IPS-NIHi11 (cell line): ENCODE measurements at places on chromosomes 2 and 18.

GRCh38 chr2:145736871-145737270, 1217.0 kb upstream of the ZEB2 start:
- DNase-seq = no peak

- no peak for DNase-seq
Observed at GRCh38 chr2:27489118-27489497, 435 bp downstream of the IFT172 start.

DNA sequence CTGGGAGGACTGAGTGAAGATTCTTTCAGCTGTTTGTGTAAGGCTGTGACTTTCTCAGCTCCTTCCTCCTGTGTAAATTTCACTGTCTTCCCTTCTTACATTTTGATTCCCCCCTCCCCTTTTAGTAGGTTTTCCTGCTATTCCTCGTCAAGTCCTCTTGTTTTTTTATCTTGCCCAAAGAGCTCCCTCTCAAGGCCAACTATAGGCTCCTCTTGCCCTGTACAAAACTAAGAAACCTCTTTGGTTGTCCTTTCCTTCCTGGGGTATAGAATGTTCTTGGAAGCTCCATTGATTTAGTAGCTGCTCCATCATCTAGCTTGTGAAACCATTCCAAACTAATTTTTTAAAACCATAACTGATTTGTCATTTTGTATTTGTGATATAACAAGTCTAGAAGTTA, 7.3 kb downstream of the CCDC121 start:
- DNase-seq = peak; percentile 17

DNA sequence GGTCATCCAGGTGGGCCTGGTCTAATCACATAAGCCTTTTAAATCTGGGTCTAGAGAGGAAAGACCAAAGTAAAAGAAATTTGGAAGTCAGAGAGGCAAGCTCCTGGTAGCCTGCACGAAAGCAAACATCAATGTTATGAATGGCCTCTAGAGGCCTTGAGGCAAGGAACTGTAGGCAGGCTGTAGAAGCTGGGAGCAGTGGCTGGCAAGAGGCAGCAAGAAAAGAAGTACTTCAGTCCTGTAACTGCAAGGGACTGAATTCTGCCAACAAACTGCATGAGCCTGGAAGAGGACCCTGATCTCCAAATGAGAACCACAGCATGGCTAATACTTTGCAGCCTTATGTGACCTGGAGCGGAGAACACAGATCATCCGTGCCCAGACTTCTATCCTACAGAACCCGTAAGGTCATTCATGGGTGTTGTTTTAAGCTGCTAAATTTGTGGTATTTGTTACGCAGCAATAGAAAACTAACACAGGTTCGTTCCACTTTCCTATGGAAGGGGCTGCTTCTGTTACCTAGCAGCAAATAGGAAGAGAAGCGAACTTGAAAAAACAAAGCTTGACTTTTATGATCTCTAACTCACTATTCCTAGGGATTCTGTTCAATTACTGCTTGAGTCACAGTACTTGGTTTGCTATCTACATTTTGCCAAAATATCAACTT, 1.2 kb downstream of the IMMT start:
- no peak for DNase-seq

- no peak for DNase-seq
Observed at GRCh38 chr2:42216694-42217093, 47.5 kb downstream of the EML4 start.

DNA sequence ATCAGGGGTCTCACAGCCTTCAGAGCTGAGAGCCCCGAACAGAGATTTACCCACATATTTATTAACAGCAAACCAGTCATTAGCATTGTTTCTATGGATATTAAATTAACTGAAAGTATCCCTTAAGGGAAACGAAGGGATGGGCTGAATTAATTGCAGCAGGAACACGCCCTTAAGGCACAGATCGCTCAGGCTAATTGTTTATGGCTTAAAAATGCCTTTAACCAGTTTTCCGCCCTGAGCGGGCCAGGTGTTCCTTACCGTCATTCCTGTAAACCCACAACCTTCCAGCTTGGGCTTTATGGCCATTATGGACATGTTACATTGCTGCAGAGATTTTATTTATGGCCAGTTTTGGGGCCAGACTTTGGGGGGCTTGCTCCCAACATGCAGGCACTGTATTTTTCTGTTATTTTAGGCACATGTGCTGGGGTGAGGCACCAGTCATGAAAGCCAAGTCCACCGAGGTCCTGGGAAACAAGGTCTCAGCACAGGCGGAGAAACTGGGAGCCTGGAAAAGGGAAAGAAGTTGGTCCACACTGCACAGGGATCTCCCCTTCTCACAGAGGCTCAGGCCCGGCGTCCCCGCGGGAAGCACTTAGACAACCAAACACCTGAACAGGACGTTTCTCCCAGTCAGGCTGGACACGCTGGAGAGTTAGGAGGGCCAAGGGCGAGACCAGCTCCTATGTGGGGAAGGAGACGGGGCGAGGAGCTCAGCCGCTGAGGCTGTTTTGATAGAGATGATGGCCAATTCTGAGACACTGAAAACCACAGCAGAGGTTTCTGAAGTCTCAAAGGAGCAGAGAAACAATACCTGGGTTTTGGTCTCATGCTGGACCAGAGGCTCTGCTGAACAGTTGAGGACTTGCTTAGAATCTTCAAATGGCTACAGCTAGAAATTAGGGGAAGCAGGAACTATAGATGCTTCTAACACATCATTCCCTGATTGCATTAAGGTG, 86.7 kb downstream of the TMEM18 start:
- DNase-seq = no peak

DNA sequence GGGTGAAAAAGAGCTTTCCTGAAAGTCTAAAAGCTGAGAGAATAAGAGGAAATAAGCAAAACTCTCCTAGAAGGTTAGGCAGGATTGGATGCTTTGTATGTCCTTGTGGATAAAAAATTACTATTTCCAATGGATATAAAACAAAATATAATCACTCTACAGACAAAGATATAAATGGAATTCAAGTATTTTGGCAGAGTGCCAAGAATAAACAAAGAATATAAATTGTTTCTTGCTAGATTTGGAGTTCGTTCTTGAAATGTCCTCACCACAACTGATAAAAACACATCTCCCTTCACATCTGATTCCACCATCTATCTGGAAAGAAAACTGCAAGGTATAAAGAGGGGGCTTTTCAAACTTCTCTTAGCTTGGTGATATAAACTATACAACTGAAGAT, 13.3 kb downstream of the SULT1C3 start:
- no peak for DNase-seq

DNA sequence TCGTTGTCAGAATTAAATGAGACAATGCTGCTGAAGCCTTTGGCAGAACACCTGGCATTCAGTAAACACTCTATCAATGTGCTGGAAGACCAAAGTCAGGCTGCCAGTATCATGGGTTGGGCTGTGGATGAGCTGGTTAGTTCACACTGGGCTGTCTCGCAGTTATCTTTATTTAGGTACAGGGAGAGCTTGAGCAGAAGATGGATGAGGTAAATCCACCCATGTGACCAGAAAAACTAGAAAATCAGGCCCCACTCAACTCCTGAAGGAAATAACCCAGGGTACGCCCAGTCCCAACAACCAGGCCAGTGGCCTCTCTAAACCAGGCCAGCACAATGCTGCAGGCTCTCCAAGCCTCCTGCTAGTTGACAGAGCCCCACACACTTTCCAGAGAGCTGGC, 330.3 kb downstream of the TNS1 start:
- no peak for DNase-seq

DNA sequence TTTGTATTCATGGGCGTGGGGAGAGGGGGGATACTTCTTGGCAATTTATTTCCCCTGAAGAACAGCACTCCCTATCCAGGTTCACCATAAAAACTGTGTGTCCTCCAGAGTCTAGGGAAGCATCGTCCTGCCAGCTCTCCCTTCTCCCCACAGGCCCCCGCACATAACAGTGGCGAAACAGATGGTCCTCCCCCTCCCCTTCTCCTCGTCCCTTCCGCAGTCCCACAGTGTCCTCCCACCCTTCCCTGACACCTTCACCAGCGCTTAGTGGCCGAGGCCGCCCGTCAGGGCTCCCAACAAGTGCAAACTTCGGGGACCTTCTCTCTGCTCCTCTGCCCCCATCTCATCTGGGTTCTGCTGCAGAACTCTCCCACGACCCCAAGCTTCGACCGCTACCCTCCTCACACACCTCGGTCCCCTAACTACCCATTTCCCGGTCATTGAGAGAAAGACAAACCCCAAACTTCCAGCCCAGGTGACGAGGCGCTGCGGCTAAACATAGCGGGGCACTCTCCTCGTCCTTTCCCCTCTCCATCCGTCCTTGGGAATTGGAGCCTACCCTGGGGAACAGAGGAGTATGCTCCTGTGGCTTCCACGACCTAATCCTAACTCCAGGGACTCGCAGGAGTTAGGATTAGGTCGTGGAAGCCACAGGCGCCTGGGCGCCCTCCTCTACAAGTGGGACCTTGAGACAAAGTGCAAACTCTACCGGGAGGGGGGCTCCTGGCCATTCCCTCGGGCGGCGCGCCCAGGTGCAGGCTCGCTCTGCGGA, 971 bp downstream of the ZNF385B start:
- DNase-seq = peak; percentile 26

DNA sequence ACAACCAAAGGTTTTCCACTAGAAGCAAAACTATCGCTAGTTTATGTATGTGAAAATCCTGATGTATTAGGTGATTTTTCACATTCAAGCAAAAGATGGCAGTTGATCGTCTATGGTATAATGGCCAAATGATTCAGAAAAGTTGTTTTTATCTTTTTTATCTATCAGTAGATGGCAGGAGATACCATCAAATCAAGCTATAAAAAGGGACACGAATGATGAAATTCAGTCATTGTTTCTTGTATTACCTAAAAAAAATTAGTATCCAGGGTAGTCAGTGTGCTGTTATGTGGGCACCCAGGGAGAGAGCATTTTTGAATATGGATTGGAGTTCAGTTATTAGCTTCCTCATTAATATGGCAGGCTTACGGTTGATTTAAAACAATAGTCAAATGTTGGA, 22.9 kb upstream of the CAVIN2 start:
- DNase-seq = no peak

GRCh38 chr2:20615466-20616241, 35.2 kb downstream of the HS1BP3 start:
- no peak for DNase-seq

DNA sequence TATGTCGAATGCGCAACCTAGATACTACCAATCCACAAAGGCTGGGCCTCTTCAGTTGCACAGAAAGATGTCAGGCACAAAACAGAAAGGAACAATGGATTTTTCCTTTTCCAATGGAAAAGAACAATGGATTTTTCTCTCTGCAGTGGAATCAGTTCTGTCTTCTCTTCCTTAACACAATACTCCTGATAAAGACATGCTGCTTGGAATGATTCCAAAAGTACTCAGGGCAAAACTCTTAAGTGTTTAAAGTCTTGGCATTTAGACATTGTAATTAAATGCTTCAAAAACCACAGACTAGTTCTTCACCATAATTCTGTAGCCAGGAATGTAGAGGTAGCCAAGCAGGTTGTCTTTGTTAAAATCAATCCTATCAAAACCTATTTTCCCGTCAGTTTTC, 46.7 kb upstream of the FLACC1 start:
- no peak for DNase-seq

- no peak for DNase-seq
Observed at GRCh38 chr2:233356546-233357308, 2.4 kb downstream of the DGKD start.

- no peak for DNase-seq
Observed at GRCh38 chr2:8094526-8094925, 587.3 kb upstream of the ID2 start.

GRCh38 chr2:38690499-38691420, 24.8 kb downstream of the GALM start:
- DNase-seq = no peak

DNA sequence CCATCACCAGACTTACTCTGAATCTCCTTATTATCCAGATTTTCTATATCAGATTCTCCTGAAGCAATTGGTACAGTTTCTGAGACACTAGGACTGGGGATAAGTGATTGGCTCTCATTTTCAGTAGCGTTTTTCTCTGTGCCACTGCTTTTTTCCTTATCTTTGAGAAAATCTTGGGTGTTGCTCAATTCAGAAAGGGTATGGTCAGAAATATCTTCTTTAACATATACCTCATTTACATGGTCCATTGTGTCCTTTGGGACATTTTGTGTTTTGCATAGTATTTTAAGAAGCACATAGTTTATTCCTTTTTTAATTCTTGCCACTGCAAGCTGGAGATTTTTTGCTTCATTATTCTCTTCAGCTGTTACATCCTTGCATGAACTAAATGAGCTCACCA, 56.6 kb upstream of the SCN9A start:
- DNase-seq = no peak

GRCh38 chr2:200101922-200102321, 146.5 kb downstream of the MAIP1 start:
- DNase-seq = no peak

DNA sequence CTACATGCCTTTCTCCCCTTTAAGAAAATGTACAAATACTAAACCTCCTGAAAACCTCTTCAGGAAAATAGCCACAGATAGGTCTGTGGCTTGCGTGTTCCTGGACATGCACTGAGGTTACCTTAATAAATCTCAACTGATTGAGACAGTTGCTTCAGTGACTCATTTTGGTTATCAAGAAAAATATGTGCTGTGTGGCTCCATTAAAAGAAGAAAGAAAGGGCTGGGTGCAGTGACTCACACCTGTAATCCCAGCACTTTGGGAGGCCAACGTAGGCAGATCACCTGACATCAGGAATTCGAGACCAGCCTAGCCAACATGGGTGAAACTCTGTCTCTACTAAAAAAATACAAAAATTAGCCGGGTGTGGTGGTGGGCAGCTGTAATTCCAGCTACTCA, 27.1 kb downstream of the CREG2 start:
- no peak for DNase-seq

DNA sequence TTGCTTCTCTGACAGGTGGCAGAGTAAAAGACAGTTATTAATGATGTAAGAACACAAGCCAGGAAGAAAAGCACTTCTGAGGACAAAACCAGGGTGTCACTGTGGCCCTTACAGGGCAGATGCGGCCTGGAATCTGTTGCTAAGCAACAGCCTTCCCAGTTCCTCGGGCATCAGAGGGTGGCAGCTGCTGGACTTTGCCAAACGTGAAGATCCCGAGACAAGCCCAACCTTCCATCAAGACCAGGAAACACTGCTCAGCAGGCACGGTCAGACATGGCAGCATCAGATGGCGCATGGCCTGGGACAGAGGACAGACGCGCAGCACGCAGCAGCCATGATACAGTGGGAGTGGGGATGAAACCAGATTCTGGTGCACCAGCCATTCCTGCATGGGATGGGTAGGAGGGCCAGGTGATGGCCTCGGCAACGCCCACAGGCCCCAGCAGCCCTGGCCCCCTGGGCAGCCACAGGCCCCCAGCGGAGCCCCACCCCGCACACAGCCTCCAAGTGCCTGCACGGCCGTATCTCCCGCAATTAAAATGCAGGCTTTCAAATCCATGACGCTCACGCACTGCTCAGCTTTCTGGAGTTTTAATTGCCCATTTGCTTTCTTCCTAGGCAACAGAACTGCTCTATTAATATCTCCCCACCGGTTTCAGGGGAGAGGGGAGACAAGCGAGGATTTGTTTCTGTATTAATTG, 89.0 kb downstream of the EIPR1 start:
- DNase-seq = no peak

GRCh38 chr2:1662606-1663180, 81.6 kb downstream of the PXDN start:
- no peak for DNase-seq

DNA sequence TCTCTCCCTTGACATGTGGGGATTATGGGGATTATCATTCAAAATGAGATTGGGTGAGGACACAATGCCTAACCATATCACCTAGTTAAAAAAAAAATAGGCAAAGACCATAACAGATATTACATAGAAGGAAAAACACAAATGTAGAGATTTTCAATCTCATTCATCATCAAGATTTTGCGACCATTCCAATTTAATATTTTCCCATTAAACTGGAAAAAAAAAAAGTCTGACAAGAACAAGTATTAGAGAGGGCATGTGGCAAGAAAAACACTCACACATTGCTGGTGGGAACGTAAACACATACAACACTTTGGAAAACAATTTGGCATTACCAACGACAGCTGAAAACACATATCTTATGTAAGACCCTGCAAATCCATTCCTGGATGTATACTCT, 71.0 kb upstream of the MYCN start:
- DNase-seq = no peak
